ENCODE measurements at places on chromosomes 4 and X.
A peak's percentile ranks its signal among the peaks of the same experiment; 100 is the strongest.

DNA sequence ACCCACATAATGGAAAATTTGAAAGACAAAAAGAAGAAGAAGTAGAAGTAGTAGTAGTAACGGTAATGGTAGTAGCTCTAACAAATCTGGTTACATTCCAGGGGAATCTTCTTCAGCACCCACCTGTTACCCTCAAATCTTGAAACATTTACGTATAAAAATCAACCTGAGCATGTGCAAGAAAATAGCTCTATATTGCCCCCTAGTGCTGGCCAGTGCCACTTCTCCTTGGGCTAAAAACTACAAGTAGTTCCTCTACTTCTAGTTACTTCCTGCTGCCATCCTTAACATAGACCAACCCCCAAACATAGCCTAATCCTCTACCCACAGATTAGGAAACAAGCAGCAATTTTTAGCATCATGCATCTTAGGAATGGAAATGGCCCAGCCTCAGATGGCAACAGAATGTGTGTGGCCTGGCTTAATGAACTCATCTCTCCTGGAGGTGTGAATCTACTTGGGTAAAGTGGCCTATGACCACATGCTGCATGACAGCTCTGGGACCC, 3.1 kb downstream of the PDGFC start:
- peak; percentile 78 for DNase-seq

GRCh38 chr4:167234316-167234881, at the start of gene SPOCK3:
Gene SPOCK3, minus strand, starts transcription at chr4:167234494.
- no peak for DNase-seq

DNA sequence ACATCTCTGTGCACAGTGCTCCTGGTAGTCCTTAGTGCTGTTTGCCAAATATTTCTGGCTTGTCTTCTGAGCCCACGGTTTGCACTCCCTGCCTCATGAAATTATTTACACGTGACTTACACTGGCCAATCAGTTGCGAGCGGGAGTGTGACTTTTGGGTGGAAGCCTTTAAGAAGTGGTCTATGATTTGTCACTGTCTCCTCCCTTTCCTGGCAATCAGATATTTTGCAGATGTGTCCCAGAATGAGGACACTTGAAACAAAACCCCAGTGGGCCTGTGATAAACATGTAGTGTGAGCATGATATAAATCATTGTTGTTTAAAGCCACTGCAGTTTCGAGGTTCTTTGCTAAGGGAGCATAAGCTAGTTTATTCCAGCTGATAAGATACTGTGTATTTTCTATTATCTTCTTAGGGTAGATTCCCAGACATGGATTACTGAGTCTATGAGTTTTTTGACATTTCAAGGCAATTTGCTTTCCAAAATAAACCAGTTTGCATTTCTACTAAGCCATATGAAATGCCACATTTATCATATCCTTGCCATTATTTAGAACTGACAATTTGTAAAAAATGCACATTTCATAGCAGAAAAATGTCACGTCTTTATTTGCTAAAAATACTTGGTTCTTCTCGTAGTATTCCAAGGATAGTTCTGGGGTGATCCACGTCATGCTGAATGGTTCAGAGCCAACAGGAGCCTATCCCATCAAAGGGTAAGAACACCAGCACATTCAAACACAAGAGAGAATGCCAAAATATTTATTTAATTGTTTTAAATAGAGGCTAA, 12.0 kb downstream of the BST1 start:
- no peak for DNase-seq

DNA sequence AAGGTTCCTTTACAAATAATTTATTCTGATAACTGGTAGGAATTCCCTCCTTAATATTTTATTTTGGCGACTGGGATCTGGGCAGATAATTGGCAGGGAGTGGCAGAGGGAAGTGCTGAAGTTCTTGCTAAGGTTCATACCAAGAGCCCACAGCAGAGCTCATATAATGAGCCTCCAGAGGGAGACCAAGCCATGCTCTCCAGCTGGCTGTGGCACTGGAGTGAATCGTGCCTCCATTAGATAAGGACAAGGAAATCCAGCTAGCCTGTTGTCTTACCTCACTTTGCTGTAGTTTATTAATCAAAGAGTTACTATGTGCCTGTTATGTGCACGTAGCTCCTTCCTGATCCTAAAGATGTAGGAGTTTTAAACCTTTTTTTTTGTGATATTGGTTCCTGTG, 1.3 kb downstream of the ASB12 start:
- no peak for DNase-seq

DNA sequence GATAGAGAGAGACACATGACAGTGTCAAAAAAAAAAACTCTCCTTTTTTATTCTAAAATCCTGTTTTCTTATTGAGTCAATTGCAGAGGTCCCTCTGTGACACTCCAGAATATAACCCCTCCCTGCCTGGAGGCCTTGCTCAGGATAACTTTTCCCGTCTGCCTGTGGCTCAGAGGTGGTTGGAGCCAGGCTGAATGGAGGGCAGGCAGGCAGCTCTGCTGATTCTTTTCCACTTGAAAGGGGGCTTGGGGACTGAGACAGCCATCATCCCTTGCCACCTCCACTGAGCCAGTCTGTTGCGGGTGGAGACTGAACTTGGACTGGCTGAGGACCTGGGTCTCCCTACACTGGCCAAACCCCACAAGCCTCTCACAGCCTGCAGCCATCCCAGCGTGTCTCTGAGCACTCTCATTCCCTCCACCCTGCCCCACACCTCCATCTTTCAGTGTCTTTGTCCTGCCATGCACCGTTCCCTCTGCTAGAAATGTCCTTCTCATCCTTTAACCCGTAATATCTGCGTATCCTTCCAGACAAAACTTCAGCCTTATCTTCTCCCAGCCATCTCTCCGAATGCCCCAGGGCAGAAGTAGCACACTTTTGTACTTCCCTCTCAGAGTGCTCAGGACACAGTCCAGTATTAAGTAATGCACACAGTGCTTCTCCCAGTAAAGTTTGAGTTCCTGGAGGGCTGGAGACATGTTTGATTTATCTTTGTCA, 139.9 kb downstream of the CHIC2 start:
- DNase-seq = no peak

- no peak for DNase-seq
Observed at GRCh38 chr4:154634058-154634457, 21.6 kb upstream of the FGG start.

- DNase-seq = no peak
Observed at GRCh38 chrX:17072301-17072700, 125.8 kb downstream of the REPS2 start.

GRCh38 chr4:87069037-87069742, 134.4 kb downstream of the AFF1 start:
- no peak for DNase-seq

GRCh38 chr4:100754751-100755150, 236.9 kb upstream of the EMCN start:
- no peak for DNase-seq

DNA sequence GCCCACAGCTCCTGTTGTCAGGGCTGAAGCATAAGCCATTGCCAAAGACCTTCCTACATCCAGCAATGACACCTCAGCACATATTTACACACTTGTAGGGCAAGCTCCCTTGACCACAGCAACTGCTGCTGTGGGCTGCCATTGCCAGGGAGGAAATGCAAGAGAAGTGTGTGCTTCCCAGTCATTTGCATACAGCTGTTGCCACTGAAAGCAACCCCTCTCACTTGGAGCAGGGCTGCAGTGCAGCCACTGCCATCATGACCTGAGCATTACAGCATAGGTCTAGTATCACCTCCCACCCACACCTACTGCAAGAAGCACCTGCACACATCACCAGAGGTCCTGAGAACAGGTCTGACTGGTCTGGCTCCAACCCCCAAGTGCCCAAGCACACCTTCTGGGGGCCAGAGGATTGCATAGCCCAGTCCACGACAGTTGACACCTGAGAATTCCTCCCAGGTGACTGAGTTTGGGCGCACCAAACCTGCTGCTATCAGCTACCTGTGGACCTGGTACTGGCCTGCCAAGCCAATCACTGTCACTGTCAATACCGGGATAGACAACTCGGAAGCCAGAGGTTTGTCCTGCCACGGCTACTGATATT, 636.5 kb upstream of the SLIT2 start:
- no peak for DNase-seq

- peak; percentile 29 for DNase-seq
Observed at GRCh38 chr4:54085284-54085683, 14.7 kb upstream of the GSX2 start.

GRCh38 chr4:16977081-16977480, 78.6 kb upstream of the LDB2 start:
- DNase-seq = no peak

GRCh38 chr4:178665916-178666315, 1223.7 kb upstream of the AGA start:
- DNase-seq = no peak

DNA sequence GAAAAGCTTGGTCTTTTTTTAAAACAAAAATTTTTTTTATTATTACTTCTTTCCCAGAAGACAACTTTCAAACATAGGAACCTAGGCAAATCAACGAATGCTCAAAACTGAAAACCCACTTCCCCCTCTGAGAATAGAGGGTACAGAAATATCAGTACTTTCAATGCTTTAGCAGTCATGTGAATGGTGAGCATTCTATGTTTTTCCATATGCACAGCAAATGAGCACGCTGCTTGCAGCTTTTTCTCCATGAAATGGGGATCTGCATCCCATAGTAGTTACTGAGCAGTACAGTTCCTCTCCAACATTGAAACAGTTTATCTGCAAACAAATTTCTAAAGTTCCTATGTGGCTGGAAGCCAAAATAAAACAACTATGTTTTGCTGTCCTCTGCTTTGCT, 108.4 kb upstream of the BMP2K start:
- no peak for DNase-seq

DNA sequence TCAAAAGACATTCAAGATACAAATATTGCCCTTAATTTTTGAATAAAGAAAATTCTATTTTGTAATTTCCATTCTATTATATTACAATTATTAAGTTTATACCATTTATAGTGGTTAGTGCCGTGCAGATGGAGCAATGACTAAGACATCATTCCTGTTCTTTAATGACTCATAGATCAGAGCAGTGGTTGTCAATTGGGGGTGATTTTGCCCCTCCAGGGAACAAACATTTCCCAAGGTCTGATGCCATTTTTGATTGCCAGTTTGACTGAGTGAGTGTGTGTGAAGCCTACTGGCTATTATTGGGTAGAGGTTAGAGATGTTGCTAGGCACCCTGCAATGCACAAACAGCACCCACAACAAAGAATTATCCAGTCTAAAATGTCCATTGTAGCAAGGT, 97.9 kb upstream of the DDIT4L start:
- DNase-seq = no peak

GRCh38 chrX:154135458-154136229, 8.4 kb upstream of the OPN1LW start:
- DNase-seq = no peak

DNA sequence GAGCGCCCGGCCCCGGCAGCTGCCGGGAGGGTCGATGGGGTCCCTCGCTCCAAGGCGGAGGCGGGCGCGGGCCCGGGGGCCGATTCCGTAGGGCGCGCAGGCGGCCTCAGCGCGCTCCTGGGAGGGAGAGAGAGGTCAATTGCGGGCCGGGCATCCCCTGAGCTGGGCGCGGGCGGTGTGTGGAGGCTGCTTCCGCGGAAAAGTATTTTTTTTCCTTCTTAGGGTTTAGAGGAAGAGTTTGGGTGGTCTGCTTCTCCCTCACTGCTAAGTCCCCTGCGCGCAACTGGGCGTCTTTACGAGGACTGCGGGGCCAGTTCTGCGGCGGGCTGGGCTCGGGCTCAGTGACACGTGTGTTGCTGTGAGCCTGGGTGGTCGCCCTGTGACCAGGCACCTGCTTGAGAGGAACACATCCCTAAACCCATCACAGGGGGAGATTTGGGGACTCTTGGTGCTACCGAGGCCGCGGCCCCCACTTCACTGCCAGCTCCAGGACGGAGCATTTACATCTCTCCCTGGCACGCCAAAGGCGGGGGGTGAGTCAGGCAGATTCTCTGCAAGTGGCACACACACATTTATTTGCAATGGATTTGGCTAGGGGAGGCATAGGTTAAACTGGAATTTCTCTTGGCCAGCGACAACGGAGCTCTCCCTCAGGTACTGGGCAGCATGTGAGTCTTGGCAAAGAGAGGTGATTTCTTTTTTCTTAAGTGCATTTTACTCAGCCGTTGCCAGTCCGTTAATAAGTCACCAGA, 151.2 kb upstream of the SLC4A4 start:
- no peak for DNase-seq

DNA sequence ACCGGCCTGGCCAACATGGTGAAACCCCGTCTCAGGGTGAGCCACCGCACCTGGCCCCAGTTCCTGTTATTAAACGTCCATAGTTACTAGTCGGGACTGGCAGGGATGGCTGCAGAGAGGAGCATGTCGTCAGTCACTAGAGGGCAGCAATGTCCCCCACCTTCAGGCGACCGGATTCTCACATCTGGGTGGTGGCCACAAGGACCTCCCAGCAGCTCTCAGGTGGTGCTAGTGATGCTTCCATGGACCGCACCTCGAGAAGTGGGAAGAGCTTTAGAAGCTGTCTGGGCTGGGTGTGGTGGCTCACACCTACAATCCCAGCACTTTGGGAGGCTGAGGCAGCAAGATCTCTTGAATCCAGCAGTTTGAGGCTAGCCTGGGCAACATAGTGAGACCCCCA, 13.3 kb upstream of the IL3RA start:
- DNase-seq = peak; percentile 34

GRCh38 chrX:2188330-2188792, 312.4 kb downstream of the DHRSX start:
- DNase-seq = no peak

DNA sequence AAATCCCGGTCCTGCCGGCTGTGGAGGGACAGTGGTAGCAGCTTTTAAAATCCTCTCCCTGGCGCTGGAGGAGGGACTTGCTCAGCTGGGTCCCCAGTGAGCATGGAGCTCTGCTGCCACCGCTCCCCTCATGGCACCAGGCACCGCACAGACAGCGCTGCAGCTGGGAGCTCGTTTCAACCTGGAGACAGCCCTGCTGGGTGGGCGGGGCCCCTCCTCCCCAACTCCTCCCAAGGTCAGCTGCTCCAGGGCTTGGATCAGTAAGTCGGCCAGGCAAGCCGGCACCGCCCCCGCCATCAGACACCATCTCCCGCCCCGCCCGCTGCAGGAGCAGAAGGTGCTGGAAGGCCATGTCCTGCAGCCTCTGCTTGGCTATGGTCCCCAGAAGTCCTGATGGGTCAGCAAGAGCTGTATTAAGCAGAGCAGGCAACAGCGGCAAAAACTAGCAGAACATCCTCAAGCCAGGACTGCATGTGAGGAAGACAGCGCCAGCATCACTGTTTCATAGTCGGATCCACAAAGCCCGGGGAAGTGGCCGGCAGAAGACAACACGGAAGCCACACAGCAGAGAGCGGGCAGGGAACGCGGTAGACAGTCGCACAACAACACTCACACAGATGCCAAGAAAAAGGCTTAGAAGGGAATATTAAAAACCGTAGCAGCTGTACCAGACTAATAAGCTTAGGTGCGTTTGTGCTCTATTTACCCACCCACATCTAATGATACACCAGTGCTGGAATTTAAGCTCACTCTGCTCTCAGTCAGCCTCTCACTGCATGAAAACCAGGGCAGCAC, 16.2 kb downstream of the ZFYVE28 start:
- DNase-seq = no peak

- DNase-seq = no peak
Observed at GRCh38 chr4:94802091-94802490, 44.3 kb downstream of the BMPR1B start.

- no peak for DNase-seq
Observed at GRCh38 chrX:3713225-3713936, at the start of gene PRKX. Gene PRKX, minus strand, starts transcription at chrX:3713649. Its CDS starts 396 bp downstream, at chrX:3713253.

GRCh38 chr4:124282301-124282898, 430.1 kb downstream of the ANKRD50 start:
- DNase-seq = no peak

All from SW 1271 (cell line).